ENCODE measurements at places on chromosomes 3 and 15.

- DNase-seq: no peak
Observed at GRCh38 chr3:151196434-151196833, 6.6 kb downstream of the GPR171 start.

DNA sequence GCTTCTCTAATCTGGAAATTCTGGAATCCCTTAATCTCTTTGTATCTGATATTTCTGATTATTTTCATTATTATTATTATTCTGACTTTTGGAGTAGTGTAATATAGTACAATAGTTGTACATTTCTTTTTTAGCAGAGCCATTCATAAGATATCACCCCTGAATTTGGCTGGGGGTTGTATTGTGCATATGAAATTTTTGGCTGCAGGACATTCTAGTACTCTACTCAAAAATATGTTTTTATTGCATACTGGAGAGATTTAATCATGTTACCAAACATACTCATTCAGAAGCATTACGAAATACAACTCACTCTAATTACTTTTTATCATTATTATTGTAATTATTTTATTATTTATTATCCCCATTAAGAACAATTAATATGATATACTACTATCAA, 589.7 kb upstream of the KCNMB2 start:
- no peak for DNase-seq

DNA sequence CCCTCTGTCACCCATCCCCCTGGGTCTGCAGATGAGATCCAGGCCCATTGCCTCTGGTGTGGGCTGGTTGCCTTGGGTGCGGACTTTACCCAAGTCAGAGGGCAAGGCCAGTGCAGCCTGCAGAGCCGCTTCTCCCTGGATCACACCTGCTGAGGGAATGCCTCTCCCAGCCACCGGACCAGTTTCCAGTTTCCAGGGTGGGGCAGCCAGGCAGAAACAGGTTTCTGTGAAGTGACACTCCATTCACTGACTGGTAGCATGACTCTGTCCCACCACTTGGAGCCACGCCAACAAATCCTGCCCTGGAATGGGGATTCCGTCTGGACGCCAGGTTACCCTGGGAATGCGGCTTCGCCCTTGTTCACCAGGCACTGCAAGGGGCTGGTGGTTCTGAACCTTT, 30.0 kb downstream of the PAQR5 start:
- DNase-seq: no peak

DNA sequence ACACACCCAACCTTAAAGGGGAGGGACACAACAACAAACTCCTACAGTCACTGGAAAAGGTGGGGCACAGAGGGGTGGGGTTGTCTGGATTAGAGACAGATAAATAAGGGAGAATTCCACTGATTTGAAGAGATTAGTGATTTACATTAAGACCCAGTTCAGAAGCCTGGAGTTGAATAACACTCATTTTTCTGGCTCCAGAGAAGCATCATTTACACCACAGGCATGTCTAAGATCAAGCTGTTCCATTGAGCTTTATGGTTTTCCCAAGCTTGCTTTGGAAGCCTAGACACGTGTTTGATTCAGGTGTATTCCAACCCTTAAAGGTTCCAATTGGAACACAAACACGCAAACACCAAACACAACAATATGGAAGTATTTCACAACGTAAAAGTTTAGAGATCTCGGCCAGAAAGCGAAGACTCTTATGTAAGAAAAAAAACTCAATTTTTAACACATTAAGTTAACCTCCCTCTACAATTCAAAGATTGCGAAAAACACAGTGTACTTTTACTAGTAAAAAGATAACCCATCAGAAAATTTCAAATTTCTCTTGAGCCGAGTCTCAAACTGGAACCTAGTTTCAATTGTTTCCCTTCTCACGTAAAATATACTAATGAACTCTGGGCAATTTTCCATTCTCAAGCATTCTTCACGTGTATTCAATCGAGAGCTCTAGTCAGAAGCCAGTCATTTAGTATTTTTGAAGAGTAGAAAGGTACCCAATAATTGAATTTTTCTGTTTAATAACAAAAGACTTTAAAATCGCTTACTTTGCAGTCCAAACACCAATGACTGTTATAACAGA, 2.1 kb downstream of the TRA2B start:
- DNase-seq: no peak

All from ascending aorta (tissue), 2 donors.